ENCODE measurements at places on chromosomes 5 and 9.

DNA sequence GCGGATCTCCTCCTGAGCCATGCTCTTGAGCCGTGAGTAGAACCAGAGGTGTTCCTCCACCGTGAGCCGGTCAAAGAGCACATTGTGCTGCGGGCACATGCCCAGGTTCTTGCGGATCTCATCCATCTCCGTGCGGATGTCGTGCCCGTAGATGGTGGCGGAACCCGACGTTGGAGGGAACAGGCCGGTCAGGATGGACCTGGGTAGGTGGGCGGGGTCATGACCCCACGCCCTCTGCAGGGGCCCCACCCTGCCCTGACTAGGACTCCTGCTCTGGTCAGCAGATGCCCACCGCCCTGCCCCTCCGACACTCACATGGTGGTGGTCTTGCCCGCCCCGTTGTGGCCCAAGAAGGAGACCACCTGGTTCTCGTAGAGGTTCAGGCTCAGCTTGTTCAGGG, 12.1 kb downstream of the ABCA2 start:
- no peak for DNase-seq

GRCh38 chr5:1001406-1002270, 7.0 kb upstream of the NKD2 start:
- DNase-seq, result no peak

- no peak for DNase-seq
Observed at GRCh38 chr5:84564321-84565075, 179.8 kb upstream of the EDIL3 start.

DNA sequence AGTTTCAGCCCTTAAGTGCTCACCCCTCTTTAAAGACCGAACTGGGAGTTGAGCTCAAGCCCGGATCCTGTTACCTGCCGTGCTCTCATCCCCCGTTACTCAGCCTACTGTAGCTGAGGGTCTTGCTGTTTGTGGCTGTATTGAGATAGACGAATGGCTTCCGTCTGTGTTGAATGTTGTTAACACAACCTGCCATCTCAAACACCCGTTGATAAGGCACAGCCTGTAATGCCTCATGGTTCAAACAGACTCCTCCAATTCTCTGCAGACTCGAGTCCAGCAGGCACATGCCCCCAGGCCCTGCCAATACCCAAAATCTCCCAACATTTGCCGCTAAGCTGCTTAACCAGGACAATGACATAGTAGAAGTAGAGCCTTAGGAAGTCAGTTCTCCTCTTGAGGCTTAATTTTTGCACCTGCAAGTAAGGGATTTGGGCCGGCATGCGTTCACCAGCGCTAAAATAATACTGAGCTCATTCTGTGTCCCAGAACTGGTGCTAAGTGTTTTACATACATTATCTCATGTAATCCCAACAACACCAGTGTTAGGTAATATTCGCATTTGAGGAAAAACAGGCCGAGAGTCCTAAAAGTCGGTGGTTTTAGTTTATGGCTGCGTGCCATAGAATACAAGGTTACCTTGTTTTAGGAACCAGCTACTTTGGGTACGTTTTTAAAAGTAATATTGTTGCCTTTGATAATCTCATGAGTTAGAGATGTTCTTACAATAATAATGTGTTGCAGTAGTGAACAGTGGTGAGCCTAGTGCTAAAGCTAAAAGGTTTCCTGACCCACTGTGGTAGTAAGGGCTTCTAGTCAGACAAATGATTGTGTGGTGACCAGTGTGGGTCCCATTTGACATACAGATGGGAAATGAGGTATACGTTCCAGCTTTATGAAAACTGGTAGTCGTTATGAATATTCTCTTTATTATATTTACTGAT, 1.5 kb upstream of the RFX3 start:
- DNase-seq, result peak; percentile 44

DNA sequence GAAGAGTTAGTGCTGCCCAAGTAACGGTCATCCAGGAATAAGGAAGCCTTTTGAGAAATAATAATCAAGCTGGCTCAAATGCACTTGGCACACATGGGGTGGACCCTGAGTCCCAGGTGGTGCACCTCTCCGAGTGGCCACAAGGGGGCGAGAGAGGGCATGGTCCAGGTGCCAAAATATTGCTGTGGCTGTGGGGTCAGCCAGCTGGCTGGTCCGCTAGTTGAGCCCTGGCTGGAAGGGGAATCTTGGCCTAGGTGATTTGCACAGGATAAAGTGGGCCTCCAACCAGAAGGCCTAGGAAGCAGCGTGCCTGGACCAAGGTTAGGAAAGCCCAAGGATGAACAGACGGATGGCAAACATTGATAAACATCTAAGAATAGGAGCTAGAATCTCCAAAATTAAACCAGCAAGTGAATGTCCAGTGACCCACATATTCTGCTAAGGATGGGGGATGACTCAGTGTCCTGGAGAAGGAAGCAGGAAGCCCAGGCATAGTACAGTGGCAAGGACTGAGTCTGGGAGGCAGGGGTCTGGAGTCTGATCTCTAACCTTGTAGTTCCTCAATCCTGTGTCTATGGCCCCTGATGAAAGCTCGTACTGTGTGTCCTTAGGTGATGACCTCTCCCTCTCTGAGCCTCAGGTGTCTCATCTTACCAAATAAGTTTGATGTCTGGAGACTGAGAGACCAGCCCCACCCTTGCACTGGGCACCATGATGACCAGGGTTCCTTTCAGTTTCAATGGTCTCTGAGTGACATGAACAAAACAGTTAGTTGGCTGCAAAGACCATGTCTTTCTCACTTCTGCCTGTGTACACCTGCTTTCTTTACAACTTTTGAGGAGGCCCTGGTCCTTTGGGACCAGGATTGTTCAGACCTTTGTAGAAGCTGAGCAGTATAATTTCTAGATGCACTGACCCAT, 19.2 kb upstream of the SHB start:
- peak; percentile 66 for DNase-seq

DNA sequence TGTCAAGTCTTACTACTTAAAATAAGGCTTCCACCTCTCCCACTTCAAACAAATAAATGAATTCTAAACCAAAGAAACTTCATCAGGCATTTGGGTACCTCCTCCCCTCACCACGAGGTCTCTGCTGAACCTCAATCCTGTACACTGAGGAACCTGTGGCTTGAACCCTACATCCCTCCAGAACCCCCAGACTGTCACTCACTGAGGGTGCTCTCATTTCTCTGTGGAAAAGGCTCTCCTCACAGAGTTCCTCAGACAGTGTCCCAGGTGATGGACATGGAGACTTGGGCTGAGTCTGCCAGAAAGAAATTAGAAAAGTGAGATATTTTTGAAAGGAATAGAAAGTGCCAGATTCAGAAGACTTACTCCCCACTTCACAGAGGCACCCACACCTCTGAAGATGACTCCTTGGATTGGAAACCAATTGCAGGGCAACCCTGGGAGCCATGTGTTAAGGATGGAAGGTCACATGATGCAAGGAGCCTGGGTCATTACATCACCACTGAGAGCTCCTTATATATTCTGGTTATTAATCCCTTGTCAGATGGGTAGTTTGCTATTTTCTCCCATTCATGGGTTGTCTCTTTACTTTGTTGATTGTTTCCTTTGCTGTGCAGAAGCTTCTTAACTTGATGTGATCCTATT, 19.8 kb downstream of the MLANA start:
- DNase-seq, result no peak

- peak; percentile 95 for DNase-seq
Observed at GRCh38 chr9:127970401-127971313, 10.1 kb downstream of the EEIG1 start.
